ENCODE measurements at places on chromosomes 6 and 20.

GRCh38 chr20:18223409-18223808 lies 64.9 kb upstream of the ZNF133 start:
- no peak for DNase-seq

GRCh38 chr6:160990847-160991405 lies 643 bp upstream of the MAP3K4 start:
- DNase-seq = no peak

DNA sequence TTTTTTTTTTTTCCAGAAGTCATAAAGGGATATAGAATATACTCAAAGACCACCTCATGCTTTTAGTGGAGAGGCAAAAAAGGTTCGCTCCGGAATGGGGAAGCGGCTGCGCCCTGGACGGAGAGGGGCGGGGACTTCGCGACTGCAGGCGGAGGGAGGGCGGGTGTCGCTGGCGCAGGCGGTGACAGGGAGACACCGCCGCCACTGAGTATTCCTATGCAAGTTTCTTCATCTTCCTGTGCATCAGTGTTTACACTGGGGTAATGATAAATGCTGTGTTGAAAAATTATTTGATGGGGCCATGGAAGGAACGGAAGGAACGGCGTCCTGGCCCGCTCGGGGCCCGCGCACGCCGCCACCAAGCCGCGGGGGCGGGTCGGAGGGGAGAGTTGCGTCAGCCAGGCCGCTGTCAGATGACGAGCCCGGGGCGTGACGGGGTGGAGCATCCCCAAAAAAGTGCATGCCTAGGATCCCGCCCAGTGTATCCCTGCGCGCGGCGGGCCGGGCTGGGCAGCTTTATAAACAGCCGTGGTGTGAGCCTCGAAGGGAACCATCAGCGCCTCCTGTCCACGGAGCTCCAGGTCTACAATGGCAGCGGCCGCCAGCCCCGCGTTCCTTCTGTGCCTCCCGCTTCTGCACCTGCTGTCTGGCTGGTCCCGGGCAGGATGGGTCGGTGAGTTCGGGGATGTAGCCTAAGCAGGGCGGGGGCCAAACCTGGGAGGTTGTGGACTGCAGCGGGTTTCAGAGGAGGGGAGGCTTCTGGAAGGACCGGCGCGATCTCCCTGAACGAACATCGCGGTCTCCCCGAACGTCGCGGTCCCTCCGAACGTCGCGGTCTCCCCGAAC lies at the start of gene ULBP1:
TSS of gene ULBP1 (plus strand) at position 482 of the 846 bp plus-strand sequence. CDS start at position 589, 107 bp downstream.
- peak; percentile 73 for DNase-seq

DNA sequence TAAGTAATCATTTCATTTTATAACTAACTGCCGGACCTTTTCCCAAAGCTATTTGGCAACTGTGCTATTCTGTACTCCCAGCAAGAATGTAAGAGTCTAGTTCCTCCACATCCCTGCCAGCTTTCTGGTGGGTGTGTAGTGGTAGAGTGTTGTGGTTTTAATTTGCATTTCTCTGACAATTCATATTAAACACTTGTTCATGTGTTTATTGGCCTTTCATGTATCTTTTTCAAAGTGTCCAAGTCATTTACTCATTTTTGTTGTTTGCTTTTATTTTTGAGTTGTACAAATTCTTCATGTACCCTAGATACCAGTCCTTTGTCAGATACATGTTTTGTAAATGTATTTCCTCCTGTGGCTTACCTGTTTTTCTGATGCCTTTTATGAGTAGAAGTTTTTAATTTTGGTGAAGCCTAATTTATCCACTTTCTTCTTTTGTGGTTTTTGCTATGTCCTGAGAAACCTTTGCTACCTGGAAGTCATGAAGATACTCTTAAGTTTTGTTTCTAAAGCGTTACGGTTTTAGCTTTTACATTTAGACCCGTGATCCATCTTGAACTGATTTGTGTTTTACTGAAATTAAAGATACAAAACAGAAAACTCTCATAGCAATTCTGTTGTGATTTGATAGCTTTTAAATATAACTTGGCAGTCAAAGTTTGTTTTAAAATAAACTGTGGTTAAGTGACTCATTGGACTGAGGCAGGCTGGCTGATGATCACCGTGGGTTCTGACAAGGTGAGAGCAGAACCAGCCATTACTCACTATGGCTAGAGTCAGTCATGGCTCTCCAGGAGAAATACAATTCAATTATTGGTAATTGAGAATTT lies 8.0 kb downstream of the MYLIP start:
- DNase-seq = no peak

- no peak for DNase-seq
These were observed 7.2 kb downstream of the FYN start for GRCh38 chr6:111865909-111866546.

GRCh38 chr6:52983159-52983848 lies 11.8 kb downstream of the GSTA4 start:
- DNase-seq = no peak

GRCh38 chr20:9942736-9943135 lies 92.1 kb upstream of the ANKEF1 start:
- no peak for DNase-seq

DNA sequence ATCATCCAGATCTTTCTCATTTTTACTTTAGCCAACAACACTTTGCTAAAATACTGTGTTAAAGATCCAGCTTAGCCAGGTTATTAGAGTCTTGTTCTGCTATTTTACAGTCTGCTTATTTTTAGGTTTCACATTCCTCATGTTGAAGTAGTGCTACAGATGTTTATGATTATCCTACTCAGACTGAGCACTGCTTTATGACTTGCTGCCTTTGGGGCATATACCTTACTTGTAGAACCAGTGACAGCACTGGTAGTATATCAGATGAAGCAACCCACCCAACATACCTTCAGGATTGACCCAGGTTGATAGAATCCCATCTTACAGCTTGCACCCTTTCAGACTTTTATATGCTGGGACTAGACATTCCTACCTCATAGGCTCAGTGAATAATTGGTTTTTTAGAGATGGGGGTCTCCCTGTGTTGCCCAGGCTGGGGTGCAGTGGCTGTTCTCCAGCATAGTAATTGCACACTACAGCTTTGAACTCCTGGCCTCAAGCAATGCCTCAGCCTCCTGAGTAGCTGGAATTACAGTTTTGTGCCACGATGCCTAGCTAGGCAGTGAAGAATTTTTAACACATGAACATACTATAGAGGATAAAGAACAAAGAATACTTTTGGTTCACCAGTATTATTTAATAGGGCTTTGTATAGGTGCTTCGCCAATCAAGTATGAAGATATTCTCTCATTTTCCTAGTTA lies 63.8 kb upstream of the DYNLRB1 start:
- DNase-seq = no peak

DNA sequence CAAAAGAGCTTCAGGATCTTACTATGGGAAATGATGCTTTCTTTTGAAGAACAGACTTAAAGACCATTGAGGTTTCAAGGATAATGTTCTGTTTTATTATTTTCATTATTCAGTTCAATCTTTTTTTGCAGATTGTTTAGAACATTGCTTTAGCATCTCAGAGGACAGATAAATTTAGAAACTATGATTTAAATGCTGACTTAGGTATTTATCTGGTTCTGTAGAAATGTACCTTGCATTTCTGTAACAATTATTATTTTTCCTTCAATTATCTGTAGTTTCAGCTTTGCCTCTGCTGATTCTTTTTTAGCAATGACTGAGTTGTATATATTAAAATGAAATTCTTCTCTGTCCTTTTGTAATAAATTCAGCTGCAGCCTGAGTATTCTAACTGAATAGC lies 205.4 kb upstream of the PCSK2 start:
- no peak for DNase-seq

DNA sequence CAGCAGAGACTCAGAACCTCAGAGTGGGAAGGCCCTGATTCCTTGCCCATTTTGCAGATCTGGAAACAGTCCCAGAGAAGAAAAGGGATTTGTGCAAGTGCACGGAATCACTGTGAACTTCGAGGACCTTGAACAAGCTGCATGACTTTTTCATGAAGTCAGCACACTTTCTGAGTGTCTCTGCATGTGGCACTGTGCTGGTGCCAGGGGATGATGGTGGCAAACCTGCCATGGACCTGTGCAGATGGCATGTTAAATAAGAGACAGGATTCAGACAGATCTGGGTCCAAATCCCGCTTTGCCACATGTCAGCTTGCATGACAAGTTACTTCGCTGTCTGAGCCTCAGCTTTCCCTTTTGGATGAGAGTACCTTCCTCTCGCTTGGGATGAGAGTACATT lies 26.8 kb downstream of the ZNF831 start:
- DNase-seq = no peak

DNA sequence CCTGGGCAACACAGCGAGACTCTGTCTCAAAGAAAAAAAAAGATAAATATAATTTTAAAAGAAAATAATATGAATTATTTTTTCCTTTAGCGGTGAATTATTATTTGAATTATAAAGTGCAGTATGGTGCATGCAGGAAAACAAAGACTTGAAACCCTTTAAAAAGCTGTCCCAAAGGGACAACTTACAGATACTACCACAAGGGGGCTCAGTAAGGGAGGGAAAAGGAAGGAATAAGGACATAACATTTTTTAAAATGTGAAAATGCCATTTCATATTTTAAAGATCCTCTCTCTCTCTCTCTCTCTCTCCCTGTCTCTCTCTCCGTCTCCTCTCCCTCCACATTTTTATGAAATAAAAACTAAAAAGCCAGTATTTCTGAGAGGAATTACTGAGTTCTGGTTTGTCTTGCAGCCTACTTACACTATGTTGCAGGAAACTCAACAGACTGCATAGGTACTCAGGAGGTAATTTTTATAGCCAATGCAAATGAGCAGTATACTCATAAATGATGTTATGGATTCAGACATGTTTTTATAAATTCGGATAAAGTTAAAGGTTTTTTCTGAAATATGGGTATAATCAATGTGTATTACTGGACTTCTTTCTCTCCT lies 455.0 kb upstream of the GJE1 start:
- DNase-seq = no peak

DNA sequence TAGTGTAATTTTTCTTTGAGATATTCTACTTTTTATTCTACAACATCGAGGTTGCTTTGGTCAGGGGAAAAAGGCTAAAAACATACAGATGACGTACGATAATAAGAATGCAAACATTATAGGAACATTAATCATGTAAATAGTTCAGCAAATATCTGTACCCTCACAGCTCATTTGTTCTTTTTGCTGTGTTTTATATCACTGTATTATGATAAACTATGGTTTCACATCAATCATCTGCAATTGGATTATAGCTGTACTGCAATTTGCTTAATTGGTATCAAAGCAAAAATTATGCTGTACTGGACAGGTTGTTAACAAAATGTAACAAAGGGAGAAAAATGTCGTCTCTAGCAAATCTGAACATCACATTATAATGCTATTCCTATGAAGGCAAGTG lies 597.1 kb downstream of the EPHA7 start:
- no peak for DNase-seq

DNA sequence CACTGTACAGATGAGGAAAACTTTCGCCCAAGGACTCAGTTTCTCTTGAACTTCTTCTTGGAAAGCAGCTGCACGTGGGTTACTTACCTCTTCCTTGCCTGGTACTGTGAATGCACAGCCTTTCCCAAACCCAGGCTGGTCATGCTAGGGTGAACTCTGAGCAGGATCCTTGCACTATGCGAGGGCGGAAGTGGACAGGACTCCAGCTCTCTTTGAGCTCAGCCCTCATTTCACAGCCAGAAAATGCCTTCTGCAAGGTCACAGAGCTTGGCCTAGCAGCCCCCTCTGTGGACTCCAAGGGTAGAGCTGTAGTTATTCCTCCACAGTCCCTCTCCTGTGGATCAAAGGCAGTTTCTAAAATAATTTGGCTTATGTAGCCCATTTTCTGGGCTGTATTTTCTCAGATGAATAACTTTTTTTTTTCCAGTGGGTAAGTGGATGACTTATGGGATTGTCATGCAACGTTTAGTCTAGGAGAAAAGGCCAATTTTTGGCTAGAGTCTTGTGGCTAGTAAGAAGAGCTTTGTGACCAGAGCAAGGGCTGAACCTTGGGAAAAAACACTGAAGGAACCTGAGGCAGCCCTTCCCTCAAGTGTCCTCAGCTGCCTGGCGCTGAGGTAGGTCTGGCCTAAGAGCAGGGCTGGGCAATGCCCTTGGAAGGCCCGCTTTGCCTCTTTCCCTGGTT lies 172.7 kb downstream of the SCP2D1 start:
- no peak for DNase-seq

DNA sequence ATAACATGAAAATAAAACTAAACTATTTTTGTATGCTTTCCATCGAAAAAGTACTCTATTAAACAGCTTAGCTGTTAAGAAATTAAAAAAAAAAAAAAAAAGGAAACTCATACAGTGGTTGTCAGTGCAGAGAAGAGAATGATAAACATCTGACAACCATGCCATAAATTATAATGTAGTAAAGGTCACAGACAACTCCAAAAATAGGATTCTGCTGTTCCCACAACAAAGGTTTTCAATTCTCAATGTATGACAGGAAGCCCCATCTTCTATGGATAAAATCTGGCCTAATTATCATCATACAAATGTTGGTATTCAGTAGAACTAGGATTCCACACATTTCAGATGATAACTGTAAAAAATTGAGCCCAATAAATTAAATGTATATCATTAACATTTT lies 5.0 kb downstream of the PLN start:
- no peak for DNase-seq

DNA sequence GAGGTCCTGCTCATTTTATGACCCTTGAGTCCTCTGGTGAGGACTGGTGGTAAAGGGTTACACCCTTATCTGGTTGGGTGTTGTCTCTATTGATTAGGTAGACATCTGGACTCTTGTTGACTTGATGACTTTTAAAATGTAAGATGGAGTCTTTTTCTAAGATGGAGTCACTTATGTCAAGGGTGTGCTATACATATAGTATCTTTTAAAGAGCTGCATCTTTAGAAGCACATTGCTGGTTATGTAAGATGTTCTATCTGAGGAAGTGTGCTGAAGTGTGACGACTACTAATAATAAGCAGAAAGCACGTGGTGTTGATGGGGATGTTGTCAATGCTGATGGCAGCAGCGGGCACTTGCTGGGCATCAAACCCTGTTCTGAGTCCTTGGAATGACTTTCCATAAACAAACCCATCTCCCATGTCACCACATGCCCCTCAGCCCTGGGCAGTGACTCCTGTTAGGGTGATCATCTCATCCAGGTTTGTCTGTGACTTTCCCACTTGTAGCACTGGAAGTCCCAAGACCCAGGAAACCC lies 229.6 kb downstream of the EYA2 start:
- DNase-seq = no peak

DNA sequence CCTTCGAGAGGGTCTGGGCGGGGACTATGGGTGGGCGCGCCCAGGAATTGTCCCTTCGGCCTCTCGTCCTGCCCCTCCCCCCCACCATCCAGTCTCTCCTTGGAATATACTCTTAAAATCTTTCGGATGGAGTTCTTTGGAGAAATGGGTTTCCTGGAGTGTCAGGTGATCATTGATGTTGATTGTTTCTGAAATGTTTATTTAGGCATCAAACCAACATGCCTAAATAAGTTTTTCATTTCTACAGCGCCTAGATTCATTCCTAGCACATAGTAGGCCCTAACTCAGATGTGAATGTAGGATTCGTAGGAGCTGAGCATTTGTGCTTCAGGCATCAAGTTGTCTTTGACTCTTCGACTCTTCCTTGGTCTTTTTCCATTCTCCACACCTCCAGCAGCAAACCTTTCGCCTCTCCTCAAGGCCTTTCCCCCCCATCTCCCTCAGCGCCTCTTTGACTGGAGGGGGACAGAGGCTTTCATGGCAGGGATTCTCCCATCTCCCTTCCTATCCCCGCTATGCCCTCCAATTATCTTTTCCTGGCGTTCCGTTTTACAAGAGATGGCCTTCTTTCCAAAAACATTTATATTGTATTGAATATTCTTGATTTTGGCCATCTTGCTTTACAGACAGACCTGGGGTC lies 610 bp downstream of the CASP8AP2 start:
- DNase-seq = no peak
